Endothelial cell of umbilical vein (primary cell): ENCODE measurements at places on chromosomes 3 and 15. TPM values are rescaled to one million over a fixed set of nuclear protein-coding genes. Genes with fewer than 3 reads are reported as not detected.

DNA sequence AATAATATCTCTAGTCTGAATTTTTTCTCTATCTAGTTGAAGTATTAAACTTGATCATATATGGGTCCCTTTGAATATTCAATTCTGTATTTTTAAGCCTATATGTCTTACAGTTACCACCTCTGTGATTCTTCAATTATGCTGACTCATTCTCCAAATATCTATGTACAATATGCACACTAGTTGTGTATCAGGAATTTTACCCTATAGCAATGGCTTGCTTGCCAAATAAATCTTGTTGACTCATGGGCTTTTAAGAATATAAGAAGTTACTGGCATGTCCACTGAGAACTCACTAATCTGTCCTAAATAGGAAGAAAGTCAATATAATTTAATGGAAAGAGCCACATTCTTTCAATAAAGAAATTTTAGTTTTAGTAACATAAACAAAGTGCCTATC, 656.3 kb downstream of the RBMS3 start:
- DNase-seq, result peak; percentile 35

- no peak for DNase-seq
Observed at GRCh38 chr3:50008931-50009330, 69.0 kb downstream of the RBM6 start.

GRCh38 chr15:69730281-69731080, 277.9 kb downstream of the RPLP1 start:
- DNase-seq, result peak; percentile 29

GOLGA6D gene
- not detected in 2 replicates for polyA plus RNA-seq

CYP8B1 gene
- polyA plus RNA-seq, result not detected in 2 replicates

PPIB gene
- polyA plus RNA-seq, result 1,157 and 1,240 TPM in 2 replicates

- no peak for DNase-seq
Observed at GRCh38 chr3:198079771-198080520, 119.9 kb downstream of the LMLN start.

GRCh38 chr3:159804726-159805410, 183.8 kb upstream of the IL12A start:
- DNase-seq, result peak; percentile 85

GRCh38 chr3:104018541-104018940, 1348.2 kb upstream of the ALCAM start:
- no peak for DNase-seq

DUOX1 gene
- not detected in 2 replicates for polyA plus RNA-seq

SLITRK3 gene
- not detected in 2 replicates for polyA plus RNA-seq

DNA sequence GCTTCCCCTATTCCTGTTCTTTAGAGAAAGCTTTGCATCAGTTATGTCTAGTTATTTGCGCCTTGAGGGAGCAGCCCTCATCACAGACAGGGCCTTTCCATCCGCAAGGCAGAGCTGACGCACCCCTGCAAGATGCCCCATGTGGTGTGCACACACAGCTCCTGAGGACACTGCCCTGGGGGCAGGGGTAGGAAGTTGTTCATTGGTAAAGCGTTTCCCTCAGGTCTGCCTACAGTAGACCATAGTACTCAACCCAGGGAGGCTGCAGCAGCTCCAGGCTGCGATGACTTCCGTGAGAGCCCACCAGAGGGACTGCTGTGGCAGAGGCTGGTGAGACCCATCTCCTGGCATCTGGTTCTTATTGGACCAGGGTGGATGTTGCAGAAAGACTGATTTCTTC, 55.1 kb upstream of the PLXNA1 start:
- DNase-seq, result peak; percentile 52

ADAMTS9 gene
- 5.1 and 6.5 TPM in 2 replicates for polyA plus RNA-seq

DNA sequence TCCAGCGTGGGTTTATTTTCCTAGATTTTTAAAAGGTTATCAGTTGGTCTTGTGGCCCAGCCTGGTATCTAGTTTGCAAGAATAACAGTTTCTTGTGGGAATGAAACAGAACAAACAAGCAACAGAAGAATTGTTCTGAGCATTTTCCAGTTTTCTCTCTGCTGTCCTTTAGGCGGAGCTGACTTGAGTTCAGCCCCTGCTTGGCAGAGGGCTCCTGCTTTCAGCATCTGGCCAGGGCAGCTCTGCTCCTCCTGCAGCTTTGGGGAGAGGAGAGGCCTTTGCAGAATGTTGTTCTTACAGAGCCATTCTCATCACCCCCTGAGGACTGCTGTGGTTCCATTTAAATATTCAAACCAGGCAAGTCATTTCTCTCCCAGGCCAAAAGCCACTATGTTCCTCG, 117.7 kb downstream of the ALDH1A2 start:
- peak; percentile 57 for DNase-seq

GRCh38 chr3:174812172-174812862, 46.8 kb upstream of the NAALADL2 start:
- DNase-seq, result no peak

- DNase-seq, result peak; percentile 15
Observed at GRCh38 chr15:100973351-100974111, 54.4 kb downstream of the LRRK1 start.

IGSF11 gene
- polyA plus RNA-seq, result not detected in 2 replicates
